ENCODE measurements at places on chromosomes 7 and 10.

- DNase-seq: no peak
Measured at GRCh38 chr7:133391206-133391605, 138.3 kb downstream of the EXOC4 start.

GRCh38 chr10:4586776-4587175 lies 239.2 kb upstream of the AKR1E2 start:
- peak; percentile 63 for DNase-seq

DNA sequence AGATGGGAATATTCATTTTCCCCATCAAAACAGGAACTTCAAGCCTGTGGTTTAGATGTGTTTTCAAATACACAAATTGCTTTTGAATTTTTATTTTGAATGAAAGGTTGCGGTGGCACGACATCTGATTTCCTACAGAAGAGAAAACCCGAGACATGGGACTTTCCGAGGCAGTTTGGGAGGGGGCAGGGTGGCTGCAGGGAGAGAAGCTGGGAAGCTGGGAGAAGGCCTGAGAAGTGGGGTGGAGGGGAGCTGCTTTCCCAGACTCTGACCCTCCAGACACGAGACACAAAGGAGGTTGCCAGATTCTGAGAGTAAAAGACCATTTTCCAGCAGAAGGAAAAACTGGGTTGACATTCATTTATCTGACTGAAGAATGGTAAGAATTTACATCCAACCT lies 19.6 kb downstream of the TMEM176A start:
- DNase-seq: no peak

- DNase-seq: peak; percentile 62
Measured at GRCh38 chr7:112994656-112995055, 92.0 kb downstream of the GPR85 start.

DNA sequence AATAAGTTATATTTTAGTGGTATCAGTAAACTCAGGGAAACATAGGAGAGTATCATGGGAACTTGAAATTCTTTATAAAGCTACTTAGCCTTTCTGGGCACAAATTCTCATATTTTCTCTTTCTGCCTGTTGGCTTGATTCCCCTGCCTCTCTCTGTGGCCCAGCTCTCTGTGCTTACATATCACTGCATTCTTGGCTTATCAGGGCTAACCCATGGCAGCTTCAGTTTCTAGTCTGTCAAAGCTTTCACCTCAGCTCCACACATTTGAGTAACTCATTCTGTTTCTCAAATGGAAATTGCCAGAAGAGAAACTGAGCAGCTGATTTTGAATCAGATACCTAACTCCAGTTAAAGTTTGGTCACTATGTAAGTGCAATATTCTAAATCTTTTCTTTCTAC lies 713.1 kb downstream of the DNAJB9 start:
- DNase-seq: no peak

DNA sequence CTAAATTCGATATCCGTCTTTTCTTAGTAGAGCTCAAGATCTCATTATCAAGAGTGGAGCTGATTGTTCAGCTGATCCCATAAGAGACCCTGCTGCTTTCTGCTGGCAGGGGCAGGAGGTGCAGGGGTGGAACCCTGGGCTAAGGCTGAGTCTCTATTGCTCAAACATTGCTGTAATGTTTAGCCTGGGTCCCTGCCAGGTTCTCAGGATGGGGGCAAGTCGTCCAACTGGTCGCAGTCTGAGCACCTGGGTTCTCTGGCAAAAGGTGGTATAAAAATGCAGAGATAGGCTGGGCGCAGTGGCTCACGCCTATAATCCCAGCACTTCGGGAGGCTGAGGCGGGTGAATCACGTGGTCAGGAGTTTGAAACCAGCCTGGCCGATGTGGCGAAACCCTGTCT lies 62.0 kb upstream of the NRBF2 start:
- DNase-seq: no peak

Data from myocyte (in vitro differentiated cells).